ENCODE measurements at places on chromosomes 5 and 9. TPM values are rescaled to one million over a fixed set of nuclear protein-coding genes. Genes with fewer than 3 reads are reported as not detected.

DNA sequence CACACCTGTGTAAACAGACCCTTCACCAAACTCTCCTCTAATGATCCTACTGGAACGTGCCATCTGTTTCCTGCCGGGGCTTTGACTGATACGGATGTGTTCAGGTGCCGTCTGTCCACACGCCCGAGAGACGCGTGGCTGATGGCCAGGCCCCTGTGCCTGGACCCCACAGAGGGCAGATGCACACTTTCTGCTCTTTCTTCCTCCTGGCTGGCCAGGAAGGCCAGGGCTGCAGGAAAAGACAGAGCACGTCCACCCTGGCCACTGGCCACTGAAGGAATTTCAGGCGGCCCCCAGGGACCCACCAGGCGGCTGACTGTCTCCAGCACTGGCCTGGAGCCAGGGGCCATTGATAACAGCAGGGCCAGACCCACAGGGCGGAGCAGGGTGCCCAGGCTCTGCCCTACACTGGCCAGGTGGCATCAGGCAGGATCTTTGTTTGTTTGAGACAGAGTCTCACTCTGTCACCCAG is 3.6 kb upstream of the ENG start:
- DNase-seq: peak; percentile 82

GRCh38 chr5:129804705-129805104 is 56.8 kb downstream of the MINAR2 start:
- DNase-seq: no peak

DNA sequence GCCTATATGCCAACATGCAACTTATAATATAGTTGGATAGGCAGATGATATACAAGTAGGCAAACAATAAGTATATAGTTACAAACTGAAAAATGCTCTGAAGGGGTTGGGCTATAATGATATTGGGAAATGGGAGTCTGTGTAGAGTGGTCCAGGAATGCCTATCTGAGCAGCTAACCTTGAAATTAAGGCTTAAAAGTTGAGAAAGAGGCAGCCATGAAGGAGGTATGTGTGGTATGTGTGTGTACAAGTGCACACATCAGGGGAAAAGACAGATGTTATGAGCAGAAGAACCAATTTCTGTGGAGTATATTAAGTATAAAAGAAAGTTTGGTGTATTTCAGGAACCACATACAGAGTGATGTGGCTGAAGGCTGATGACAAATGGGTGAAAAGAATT is 154.9 kb upstream of the PAPPA start:
- no peak for DNase-seq

GRCh38 chr9:113564498-113565237 is 101.1 kb downstream of the RGS3 start:
- peak; percentile 85 for DNase-seq

GRCh38 chr9:71929223-71929622 is 17.8 kb downstream of the C9orf85 start:
- no peak for DNase-seq

DNA sequence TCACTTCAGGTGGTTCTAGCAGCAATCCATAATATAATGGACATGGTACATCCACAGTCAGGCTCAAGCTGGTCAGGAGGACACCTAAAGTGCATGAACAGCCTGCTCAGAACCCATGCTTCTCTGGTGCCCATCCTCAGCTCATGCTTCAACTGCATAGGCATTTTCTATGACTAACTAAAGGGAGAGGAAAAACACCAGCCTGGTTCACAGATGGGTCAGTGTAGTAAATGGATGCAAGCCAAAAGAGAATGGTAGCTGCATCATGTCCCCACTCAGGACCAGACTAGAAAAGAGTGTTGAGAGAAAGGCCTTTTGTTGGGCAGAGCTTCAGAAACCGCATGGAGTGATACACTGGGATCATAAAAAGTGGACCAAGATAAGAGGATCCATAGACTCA is 556.6 kb downstream of the TLE1 start:
- DNase-seq: no peak

DNA sequence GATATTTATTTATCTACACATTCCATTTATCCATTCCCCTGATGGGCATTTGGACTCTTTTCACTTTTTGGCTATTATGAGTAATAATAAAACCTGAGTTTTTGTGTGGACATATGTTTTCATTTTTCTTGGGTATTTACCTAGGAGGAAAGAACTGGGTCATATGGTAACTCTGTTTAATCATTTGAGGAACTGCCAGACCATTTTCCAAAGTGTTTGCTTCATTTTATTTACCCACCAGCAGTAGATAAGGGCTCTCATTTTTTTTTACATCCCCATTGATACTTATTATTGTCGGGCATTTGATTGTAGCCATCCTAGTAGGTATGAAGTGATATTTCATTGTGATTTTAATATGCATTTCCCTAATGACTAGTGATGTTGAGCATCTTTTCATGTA is 7.7 kb upstream of the PTPDC1 start:
- no peak for DNase-seq

- DNase-seq: no peak
These were observed 72.2 kb downstream of the PTCD2 start for GRCh38 chr5:72392326-72392733.

ADAMTS6 gene
- total RNA-seq: 2.7 TPM

DNA sequence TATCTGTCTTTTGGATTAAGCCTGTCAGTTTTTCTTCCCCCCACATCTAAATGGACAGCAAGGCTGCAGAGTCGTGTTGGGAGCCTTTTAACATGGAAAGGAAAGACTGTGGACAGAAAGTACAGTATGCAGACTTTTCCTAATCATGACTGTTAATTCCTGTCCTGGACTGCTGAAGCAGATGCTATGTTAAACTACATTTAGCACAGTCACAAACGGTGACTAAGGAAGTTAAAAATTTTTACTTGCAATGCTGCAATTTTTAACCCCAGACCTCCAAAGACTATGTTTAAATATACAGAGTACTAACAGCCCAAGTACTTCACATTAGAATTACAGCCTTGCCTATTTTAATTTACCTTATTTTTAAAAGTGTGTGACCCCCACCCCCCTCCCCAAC is 51.8 kb downstream of the ELAVL2 start:
- no peak for DNase-seq

GRCh38 chr5:39518516-39518915 is 93.7 kb upstream of the DAB2 start:
- no peak for DNase-seq

GRCh38 chr9:70587201-70587600 is 172.7 kb upstream of the KLF9 start:
- peak; percentile 44 for DNase-seq

CNTNAP3 gene
- total RNA-seq: 3.3 TPM

GRCh38 chr5:158287643-158288271 is 428.8 kb upstream of the CLINT1 start:
- DNase-seq: no peak

DNA sequence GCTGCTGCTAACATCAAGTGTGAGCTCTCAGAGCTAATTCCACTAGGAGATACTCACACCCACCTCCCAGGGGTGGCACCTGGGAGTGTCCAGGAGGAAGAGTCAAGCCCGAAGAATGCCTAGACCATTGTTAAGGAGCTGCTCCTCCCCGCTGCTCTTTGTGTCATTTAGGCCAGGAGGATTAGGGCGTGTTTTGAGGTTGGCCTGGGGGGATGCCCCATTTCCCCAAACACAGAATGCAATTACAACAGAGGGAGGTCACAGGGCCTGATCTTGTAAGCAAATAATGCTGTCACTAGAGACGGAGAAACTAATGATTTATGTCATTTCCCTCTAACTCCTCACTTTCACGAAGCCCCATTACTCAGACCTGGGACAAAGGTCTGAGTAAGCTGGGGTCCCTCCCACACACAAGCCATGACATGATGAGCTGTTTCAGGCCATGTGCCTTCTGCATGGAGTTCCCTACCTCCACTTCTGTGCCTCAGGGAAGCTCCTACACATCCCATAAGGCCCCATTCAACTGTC is 312.5 kb downstream of the ACTL7B start:
- no peak for DNase-seq

GRCh38 chr5:76074487-76075065 is 8.6 kb upstream of the SV2C start:
- no peak for DNase-seq

DNA sequence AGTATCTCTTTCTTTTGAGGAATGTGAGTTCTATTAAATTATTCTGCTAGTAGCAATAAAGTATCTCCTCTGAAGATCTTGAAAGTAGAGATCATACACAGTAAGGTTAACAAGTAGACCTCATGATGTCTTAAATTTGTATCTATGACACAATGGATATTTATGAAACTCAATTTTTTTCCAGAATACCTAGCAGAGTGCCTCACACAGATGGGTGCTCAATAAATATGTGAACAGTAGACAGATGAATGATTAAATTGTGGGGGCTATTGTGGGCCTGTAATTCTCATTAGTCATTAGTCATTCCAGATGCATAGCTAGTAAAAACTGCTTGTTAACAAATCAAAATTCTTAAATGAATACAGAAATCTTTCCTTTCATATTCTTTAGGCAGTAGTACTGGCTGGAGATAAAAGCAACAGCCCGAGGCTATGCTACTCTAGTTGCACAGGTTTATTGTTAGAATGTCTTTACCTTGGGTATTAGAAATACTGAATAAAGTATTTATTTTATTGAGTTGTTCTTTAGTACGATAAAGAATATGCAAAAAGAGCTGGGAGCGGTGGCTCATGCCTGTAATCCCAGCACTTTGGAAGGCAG is 22.0 kb downstream of the CHD1 start:
- no peak for DNase-seq

PTGS1 gene
- 24.7 TPM for total RNA-seq

- DNase-seq: no peak
These were observed 2.5 kb upstream of the ZMYND19 start for GRCh38 chr9:137592767-137593166.

DNA sequence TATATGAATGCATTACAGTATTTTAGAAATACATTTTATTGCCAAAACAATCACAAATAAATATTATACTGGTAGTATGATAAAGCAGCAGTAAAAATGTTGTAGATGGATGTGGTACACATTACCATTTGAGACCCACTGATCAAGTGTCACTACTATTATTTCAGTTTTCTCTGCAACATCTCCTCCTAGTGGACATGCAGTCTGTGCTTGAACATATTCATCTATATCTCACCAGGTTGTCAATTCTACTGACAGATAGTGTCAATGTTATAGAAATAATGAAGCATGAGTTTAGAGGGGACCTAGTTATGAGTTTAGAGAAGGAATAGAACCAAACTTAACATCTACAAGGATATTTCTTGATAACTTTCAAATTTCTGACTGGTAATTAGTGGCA is 39.2 kb upstream of the ELOVL7 start:
- DNase-seq: no peak

- peak; percentile 6 for DNase-seq
These were observed 63.8 kb upstream of the RNF130 start for GRCh38 chr5:180135128-180135955.

DNA sequence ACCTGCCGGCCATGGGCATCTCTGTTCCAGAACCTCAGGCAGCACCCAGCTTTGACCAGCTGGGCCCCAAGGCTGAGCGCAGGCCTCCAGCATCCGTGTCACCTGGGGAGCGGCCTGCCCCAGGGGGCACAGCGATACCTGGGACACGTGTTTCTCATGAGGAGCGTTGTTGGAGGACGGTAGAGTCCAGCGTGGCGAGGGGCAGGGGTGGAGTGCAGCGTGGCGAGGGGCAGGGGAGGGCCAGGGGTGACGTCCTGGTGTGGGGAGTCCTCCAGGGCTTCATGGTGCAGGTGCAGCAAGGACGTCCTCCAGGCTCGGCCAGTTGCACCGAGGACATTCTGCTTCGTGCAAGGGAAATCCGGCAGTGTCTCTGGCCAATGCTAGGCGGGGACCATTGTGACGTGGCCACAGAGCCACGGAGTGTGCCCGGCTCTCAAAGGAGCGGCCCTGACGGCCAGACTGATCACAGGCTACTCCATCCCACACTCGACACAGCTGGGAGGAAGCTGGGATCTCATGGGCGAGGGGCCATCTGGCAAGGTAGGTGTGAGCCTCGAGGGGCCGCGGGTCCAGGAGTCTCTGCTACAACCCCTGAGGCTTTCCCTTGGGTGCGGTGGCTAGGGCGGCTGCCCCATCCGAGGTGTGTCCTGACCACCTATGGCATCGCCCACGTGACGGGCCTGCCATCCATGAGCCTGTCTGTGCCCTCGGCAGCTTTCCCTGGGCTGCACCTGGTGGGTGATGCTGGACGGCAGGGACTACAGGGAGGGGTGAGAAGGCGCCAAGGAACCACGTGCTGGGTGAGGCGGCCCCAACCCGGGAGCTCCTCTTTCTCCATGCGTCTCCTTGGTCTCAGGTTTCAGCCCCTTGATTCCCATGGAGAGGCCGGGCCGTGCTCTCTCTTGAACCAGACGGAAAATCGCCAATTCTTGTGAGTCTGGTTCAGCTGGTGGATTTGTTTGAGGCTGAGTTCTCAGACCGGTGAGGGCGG is 33.8 kb downstream of the SLC9A3 start:
- DNase-seq: no peak

GRCh38 chr9:93194641-93195040 is 10.7 kb downstream of the WNK2 start:
- no peak for DNase-seq

NTNG2 gene
- total RNA-seq: 2.5 TPM

All from heart left ventricle (tissue), 16 donors.